ENCODE measurements at places on chromosomes 12 and 14.

- DNase-seq: peak; percentile 67
Measured at GRCh38 chr14:90383731-90384542, 12.9 kb upstream of the CALM1 start.

DNA sequence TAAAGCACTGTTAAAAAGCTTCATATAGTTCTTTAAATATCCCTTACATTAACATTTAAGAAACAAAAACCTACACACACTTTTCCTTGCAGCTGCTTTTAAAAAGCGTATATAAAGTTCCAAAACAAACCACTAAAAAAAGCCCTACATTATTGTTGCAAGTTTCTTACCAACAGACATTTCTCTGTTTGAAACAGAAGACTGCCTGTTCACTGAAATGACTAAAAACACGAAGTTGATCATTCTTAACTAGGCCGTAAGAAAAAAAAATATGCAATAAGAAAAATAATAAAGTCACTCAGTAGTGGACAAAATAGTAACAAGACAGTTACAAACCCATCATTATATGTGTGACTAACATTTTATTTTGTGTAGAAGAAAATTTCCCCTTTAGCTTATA is 37.3 kb downstream of the KIF21A start:
- no peak for DNase-seq

DNA sequence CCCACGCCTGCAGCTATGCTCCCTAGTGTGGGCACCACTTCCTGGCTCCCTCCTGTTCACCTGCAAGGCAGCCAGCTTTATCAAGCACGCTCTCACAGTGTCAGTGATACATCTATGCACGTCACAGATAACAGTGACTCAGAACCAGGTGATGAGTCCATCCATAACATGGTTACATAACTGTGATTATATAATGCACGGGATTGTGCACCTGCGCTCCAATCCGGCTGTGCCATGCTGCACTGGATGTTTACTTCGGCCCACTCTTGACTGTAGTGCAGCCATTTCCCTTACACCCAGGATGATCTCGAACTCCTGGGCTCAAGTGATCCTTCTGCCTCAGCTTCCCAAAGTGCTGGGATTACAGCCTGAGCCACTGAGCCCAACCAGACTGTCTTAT is 38.4 kb upstream of the CEP83 start:
- no peak for DNase-seq

- DNase-seq: no peak
Measured at GRCh38 chr14:74649167-74649566, 37.1 kb upstream of the LTBP2 start.

DNA sequence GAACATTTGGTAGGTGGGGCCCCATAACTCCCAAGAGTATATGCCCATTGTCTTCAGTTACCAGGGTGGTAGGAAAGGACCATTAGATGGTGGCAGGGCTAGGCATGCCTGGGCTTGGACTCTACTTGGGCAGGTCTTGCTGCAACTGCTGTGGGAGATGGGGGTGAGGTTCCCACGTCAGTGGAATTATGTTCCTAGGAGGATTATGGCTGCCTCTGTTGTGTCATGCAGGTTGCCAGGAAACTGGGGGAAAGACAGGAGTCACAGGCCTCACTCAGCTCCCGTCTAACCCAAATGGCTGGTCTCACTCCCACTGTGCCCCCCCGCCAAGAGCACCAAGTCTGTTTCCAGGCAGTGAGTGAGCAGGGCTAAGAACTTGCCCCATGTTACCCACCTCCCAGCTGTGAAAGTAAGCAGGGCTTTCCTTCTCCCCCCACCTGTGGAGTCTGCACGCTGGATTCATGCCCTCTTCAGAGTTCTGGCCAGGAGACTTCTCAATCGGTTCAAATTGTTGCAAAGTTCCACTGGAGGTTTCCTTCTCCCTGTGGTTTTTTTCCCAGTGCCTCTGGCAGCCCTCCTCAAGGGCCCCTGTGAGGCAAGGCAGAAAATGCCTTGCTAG is 337.5 kb downstream of the CCDC91 start:
- DNase-seq: no peak

GRCh38 chr12:101829639-101830366 is 956 bp downstream of the GNPTAB start:
- no peak for DNase-seq

DNA sequence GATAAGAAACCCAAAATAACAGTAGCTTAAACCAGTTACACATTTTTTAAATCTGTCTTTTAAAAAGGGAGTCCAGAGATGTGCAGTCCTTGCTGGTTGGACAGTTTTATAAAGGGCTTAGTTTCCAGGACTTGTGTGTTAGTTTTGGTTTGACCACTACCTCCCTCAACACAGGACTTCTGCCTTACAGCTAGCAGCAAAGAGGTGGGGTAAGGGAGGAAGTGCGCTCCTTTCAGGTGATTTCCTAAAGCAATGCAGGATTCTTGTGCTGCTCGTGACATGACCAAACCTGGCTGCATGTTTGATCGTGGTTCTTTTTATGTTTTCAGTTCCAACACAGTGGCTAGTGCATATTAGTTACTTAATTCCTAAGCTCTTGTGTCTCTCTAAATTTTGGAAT is 266.2 kb downstream of the TMTC2 start:
- no peak for DNase-seq

DNA sequence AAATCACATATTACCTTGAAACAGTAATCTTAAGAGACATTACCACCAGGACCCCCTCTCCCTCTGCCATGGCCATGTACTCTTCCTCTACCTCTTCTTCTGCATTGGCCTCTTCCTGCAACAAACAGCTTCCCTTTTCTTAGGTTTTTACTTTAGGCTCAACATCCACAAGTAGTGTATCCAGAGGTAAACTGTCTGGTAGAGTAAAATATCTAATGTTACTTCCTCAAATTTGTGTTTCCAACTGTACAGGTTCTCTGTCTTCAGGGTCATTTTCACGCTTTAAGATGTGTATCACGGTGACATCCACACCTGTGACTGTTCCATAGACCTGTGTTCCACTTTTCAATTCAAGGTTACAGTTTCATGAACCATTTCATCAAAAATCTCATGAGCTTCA is 13.4 kb downstream of the CDK17 start:
- no peak for DNase-seq

DNA sequence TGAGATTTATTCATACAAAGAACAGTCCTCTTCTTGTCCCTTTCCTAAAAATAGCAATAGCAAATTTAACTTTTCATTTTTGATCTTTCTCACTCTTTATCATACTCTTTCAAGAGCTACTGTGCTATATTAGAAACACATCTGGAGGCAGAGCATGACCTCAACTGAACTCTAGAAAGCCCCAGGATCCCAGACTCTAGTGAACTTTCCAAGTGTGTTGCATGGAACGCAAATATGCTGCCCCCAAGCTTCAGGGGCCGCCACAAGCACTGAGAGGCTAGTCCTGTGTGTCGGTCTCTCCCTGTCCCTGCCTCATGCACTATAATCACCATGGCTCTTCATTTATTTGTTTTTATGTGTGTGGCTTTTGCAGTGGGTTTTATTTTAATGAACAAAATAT is 38.7 kb upstream of the ZNF641 start:
- no peak for DNase-seq

DNA sequence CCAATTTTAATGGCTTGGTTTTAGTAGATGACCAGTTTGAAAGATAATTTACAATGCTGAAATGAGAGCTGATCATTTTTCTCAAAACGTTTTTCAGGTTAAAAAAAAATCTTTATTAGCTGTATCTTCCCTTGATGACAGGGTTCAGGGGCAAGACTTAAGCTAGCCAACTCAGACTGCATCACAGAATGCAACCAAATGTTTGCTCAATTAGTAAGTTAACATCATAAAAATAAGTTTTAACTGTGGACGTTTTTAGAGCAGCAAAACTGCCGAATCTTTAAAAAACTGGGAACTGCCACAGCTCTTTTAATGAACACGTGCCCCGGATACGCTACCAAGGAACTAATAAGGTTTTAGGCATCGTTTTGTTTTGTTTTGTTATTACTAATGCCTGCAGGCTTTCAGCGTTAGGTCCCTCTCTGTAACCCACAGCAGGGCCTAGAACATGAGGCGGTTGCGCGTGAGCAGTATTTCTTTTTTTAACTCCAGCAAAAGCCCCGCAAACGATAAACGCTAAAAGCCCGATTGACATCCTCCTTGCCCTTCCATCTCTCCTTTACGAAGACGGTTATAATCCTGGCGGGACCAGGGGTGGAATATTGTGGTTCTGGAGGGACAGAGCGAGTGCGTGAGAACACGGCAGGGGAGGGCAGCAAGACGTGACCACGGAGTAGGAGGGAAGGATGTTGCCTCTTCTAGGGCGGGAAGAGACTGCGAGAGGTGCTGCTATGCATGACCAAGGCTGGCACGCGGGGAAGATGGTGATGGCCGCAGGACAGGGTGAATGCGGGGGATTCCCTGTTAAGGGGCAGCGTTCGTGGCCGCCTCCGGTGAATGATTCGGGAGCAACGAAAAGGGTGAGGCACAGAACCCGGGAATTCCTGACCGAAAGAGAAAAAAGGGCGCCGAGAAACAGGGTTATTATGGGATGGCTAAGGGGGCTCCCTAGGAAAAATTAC is 652 bp downstream of the SUPT16H start:
- DNase-seq: peak; percentile 53

GRCh38 chr12:116610971-116611541 is 51.9 kb downstream of the MAP1LC3B2 start:
- DNase-seq: peak; percentile 62

DNA sequence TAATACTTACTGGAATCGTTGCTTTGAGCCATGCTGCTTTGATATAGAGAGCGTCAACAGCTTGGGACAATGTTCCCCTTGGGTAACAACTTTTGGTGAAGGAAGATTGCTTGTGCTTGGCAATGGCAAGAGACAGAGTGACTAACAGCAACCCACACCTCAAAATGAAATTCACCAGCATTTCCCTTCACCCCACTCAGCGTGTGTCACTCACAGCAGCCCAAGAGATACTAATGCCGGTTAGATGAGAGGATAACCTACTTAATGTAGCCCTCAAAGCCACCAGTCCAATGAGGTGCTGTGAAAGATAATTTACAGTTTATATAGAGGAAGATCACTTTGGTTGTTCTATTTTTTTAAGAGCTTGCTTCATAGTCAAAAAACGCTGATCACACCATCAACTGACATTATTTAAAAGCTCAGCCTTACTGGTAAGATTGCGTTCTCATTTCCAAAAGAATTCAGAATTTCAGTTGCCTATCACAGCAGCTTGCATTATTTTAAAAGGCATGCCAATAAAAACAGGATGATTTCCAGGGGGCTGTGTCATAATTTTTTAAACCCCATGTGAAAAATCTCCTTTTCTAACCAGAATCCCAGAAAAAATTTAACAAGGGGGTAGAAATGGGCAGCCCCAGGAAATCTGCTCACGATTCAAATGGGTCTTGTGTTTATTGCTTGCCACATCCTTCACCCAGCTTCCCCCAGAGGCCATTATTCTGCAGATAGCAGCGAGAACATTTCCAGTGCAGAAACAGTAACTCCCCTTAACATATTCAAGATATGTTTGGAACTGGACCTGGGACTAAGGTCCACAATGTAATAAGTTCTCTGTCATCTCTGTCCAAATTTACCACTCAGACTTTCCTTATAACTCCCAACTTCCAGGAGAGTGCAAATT is at the start of gene IL26:
TSS of gene IL26 (minus strand) at position 235 of the 901 bp plus-strand sequence. CDS start at position 181, 54 bp downstream.
- no peak for DNase-seq

DNA sequence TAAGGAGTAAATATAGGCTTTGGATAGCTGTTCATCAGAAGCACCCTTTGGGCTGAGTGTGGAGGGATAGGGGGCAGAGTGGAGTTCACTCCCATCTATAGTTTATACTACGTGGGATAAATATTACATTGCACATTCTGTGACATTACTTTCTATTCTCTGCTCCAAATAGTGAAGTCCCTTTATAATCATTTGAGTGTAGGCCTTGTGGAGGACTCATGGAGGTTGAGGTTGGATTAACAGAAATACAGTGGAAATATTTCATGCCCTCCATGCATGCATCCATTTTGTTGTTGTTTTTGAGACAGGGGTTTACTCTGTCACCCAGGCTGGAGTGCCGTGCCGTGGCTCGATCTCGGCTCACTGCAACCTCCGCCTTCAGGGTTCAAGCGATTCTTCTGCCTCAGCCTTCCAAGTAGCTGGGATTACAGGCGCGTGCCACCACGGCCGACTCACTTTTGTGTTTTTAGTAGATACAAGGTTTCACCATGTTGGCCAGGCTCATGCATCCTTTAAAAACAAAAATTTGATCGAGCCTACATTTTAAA is 1.4 kb downstream of the CHPT1 start:
- no peak for DNase-seq

- DNase-seq: no peak
Measured at GRCh38 chr14:71362282-71362681, 455.0 kb downstream of the PCNX1 start.

GRCh38 chr12:121937654-121938053 is 19.3 kb downstream of the CFAP251 start:
- DNase-seq: no peak

- DNase-seq: no peak
Measured at GRCh38 chr12:98420461-98420860, 94.9 kb upstream of the TMPO start.

GRCh38 chr14:104872469-104873341 is 7.6 kb downstream of the CEP170B start:
- DNase-seq: no peak

DNA sequence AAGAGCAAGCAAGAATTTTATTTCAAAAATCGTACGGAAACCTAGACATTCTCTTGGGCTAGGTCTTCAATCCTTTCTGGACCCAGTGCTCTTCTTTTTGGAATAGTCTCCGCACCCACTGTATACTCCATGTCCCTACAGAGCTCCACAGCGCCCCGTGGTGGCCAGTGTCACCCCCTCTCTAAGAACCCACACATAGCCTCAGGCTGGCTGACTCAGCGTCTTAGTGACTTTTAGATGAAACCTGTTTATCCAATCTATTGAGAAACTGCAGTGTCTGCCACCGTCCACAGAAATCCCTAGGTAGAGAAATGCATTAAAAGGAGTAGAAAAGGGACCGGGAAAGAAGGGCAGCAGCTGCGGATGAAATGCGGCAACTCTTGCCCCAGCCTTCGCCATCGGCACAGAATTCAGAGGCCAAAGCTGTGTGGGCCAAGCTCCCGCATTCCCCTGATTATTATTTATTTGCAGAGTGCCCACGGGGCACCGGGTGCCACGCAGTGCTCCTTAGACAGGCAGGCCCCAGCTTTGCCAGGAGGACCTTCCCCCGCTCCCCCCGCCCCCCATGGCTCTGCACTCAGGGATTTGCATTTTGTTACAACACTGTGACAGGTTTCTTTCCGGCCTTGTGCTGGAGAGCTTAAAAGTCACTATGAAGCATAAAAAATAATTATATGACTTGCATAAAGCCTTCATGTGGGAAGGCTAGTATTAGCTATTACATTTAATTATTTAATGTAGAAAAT is 170.1 kb upstream of the FKBP4 start:
- no peak for DNase-seq

GRCh38 chr14:105861985-105862465 is 335.6 kb downstream of the TMEM121 start:
- peak; percentile 6 for DNase-seq

GRCh38 chr14:54877015-54877702 is 25.5 kb downstream of the GCH1 start:
- DNase-seq: no peak

All from aorta (tissue), 5 donors.